Smooth muscle cell of the brain vasculature (primary cell): ENCODE measurements at places on chromosomes 2 and 18.

DNA sequence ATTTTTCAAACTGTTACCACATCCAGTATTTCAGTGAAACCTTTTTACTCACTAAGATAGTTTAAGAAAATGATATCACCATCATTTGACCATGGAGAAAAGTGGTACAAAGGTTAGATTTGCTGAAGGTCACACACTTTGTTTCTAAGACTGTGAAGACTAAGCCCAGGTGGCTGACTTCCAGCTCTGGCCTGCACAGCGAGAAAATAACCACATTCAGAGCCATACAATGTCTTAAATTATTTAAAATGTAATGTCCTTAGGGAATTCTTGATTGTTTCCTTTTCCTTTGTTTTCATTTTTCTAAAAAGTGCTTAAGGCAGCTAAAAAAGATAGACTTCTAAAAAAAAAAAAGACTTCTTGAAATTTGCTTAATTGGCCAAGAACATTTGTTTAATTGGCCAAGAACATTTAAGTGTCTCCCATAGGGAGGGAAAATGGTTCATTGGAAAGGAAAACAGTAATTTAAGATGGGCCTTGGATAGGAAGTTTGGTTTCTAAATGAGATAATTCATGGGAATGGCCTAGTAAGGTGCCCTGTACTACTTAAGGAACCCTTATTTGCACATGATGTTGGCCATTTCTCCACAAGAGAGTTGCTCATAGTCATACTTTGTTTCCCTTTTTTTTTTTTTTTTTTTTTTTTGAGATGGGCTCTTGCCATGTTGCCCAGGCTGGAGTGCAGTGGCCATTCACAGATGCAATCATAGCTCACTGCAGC lies 45.2 kb downstream of the CYP1B1 start:
- DNase-seq, result peak; percentile 67

DNA sequence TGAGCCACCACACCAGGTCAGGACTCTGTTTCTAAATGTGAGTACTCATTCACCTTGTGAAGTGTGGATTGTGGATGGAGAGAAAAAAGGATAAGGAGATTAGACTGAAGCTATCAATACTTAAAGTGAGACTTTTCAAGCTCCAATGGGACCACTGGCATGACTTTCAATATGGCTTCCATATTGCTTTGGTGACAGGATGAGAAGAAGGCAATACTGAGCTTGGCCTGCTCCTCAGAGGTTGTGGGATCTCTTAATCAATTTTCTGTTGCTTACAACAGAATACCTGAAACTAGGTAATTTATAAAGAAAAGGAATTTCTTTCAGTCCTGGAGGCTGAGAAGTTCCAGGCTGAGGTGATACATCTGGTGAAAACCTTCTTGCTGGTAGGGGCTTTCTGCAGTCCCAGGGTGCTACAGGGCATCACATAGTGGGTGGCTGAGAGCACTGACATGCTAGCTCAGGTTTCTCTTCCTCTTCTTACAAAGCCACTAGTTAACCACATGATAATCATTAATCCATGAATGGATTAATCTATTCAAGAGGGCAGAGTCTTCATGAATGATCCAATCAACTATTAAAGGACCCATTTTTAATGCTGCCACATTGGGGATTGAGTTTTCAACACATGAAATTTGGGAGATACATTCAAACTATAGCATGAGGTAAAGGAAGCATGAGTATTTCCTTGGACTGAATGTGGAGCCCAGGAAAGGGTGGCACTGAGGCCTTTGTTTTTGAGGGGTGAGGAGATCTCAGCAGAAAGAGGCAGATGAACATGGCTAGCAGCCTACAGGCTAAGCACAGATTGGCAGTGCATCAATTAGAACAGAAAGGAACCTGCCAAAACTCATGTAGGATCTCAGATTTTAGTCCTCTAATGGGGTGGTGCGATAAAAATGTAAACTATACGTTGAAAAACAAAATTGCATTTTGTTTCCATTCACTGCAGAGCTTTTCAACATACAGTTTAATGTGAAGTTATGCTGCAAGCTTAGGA lies 274.5 kb downstream of the PIK3C3 start:
- no peak for DNase-seq

GRCh38 chr2:235330775-235331451 lies 162.9 kb upstream of the AGAP1 start:
- peak; percentile 82 for DNase-seq

- no peak for DNase-seq
Observed at GRCh38 chr18:65025756-65026155, 725.1 kb upstream of the CDH7 start.

DNA sequence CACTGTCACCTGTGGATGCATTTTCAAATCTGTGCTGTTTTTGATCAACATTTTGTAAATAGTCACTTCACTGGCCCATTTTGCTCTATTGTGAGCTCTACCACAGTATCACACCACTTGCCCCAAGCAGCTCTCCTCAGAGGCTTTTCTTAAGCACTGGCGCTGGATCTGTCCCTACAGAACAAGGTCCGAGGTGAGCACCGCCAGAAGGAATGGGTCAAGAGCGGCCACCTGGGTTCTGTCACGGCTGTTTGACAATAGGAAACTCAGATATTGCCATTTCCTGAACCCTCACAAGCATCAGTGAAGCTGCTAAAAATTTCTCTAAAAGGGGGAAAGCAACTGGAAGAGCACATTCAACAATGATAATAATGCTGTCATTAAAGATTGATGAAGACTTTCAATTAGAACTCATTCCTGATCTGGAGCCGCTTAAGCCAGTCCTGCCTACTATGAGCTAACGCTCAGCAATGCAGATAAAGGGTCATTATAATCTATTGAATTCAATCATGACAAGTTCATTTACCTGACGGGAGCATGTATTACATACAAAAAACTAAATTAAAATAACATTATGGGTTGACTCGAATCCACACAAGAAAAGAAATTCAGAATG lies 514.0 kb downstream of the GALR1 start:
- DNase-seq, result no peak

- DNase-seq, result no peak
Observed at GRCh38 chr18:8546677-8547076, 62.6 kb upstream of the RAB12 start.

DNA sequence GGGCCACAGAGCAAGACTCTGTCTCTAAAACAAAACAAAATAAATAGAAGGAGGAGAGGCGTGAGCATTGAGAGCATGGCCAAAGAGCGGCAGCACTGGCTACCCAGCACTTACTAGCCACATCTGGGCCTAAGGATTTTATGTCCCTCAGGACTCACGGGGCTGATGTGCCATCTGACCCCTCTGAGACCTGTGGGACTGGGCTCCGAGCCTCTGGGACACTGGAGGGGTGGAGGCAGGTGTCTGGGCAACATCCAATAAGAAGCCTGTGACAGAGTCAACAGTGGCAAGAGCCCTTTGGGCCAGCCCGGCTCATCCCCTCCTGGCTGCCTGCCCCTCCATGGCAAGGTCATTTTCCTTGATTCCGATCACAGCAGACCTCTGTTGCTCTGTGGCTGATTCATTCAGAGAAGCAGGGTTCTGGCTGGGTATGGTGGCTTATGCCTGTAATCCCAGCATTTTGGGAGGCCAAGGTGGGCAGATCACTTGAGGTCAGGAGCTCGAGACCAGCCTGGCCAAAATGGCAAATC lies 60.7 kb downstream of the RRM2 start:
- no peak for DNase-seq

DNA sequence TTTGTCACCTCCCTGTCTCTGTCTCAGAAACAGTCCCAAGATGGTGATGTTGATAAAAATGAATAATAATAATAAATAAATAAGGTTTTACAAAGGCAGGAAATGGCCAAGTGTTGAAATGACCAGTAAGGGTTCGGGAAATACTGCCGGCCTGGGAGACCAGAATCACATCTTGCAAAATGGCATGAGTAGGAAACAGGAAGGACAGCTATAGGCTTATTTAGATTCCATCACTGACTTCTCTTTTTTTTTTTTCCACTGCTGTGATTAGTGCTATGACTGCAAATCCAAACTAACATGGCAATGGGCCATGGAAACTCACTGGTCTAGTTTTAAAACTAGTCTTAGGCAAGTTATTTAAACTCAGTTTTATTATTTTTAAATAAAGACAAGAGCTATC lies 60.6 kb downstream of the SCN1A start:
- no peak for DNase-seq

- DNase-seq, result no peak
Observed at GRCh38 chr2:78417355-78417754, 608.1 kb upstream of the REG3G start.

DNA sequence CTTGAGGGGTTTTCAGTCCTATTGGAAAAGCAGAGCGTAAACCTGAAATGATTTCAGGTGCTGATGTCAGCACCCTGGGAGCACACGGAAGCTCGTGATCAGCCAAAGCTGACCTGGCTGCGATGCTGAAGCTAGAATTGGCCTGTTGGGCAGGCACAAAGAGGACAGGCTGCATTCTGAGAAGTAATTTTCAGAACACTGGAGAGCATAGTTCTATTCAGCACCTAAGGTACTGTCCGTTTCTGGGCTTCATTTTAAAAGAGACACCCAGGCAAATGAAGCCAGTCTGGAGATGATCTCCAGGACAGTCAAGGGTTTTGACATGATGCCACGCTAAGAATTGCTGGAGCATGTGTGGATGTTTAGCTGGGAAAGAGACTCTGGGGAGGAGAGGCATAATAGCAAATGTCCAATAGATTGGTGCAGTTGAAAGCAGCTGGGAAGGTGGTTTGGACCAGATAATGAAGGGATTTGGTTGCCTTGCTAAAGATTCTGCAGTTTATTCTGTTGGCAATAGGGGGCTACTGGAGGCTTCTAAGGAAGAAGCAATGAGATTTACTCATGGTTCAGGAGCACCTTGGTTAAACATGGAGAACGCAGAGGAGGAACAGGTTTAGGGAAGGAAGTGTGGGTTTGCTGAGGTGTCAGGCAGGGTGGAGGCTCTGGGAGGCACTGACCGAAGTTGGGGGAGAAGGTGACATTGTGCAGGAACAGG lies 86.6 kb downstream of the ACOXL start:
- DNase-seq, result no peak

GRCh38 chr2:234502285-234502918 lies 5.5 kb upstream of the ARL4C start:
- DNase-seq, result no peak

- DNase-seq, result no peak
Observed at GRCh38 chr2:163736433-163737189, 803 bp upstream of the FIGN start.

DNA sequence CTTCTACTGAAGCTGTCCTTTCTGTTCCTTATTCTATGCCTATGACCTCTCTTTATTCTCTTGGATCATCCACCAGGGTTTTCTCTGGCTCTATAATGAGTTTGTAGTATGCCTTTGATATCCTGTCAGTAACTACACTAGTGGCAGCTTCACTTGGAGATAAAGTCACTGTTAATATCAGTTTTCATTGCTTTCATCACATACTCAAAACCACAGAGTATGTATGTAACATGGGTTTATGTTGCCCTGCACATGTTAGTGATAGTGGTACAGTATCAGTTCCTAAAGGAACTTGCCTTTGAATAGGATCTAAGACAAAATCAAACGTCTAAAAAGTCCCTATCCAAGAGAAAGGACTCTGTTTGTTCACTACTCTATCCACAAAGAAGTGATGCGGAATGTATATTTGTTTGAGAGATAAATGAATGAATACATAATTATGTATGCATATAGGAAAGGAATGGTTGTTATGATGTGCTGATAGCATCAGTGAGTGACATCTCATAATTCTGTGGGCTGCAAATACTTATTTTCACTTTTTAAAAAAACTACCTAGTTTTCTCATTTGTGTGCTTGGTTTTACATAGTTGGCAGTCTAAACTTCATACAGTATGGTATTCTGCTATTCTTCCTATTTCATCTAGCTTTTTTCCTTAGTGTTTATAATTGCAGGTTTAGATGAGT lies 45.1 kb downstream of the TET3 start:
- no peak for DNase-seq

GRCh38 chr2:136154384-136154783 lies 36.4 kb upstream of the CXCR4 start:
- DNase-seq, result no peak

- DNase-seq, result no peak
Observed at GRCh38 chr2:34332813-34333212, 733.7 kb upstream of the FAM98A start.

GRCh38 chr18:32549248-32550110 lies 78.8 kb upstream of the GAREM1 start:
- DNase-seq, result peak; percentile 9

DNA sequence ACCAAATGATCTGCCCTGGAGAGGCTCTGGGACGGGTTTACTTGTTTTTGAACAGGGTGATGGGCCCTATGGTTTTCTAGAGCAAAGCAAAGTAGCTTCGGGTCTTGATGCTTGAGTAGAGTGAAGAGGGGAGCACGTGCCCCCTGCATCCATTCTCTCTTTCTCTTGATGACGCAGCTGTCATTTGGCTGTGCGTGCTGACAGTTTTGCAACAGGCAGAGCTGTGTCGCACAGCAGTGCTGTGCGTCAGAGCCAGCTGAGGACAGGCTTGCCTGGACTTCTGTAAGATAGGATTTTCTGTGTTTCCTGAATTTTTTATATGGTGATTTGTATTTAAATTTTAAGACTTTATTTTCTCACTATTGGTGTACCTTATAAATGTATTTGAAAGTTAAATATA lies 11.9 kb downstream of the ACKR3 start:
- no peak for DNase-seq

GRCh38 chr2:27747827-27748352 lies 23.6 kb upstream of the MRPL33 start:
- no peak for DNase-seq

GRCh38 chr2:56128235-56128634 lies 55.6 kb upstream of the CCDC85A start:
- DNase-seq, result no peak

- DNase-seq, result no peak
Observed at GRCh38 chr2:37125416-37125815, 31.4 kb downstream of the EIF2AK2 start.

DNA sequence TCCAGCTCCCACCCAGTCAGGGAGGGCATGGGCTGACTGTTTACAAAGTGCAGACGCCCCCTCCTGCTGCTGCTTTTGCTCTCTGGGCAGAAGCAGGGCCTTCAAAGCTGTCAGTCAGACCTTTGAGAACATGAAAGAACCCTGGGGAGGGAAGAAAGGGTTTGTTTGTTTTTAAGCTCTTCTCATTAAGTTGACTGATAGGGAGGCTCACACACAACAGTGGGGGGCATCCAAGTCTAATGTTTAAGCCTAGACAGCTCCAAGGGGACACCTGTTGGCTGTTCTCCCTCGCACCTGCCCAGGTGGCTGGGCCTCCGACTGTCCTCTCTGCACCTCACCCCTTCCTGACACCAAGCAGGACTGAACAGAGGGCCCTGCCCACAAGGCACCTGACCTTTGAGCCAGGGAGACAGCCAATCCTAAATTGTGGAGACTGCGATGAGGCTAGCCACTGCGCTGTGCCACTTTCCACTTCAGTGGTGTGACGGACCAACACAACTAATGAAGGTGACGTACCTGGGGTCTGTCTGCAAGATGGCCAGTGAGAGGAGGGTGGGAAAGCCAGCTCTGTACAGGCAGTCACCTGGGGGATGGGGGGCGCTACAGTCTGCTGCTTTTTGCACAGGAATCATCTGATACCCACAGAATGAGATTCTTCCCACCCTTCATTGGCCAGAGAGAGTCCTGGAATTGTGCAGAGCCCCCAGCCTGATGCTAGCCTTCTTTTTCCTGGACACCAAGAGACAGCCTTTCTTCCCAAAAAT lies 16.3 kb downstream of the ST6GAL2 start:
- no peak for DNase-seq
